Panc1 (cell line): ENCODE measurements at places on chromosomes 11 and 22.

GRCh38 chr11:96137373-96137772 is 205.6 kb downstream of the MAML2 start:
- no peak for DNase-seq
- H3K4me1 ChIP-seq = no peaks in the 10 kb centered on the region
- no peaks in the 10 kb centered on the region for H3K36me3 ChIP-seq
- no peak overlapping the region for H3K27ac ChIP-seq
- H3K4me3 ChIP-seq = no peak overlapping the region

DNA sequence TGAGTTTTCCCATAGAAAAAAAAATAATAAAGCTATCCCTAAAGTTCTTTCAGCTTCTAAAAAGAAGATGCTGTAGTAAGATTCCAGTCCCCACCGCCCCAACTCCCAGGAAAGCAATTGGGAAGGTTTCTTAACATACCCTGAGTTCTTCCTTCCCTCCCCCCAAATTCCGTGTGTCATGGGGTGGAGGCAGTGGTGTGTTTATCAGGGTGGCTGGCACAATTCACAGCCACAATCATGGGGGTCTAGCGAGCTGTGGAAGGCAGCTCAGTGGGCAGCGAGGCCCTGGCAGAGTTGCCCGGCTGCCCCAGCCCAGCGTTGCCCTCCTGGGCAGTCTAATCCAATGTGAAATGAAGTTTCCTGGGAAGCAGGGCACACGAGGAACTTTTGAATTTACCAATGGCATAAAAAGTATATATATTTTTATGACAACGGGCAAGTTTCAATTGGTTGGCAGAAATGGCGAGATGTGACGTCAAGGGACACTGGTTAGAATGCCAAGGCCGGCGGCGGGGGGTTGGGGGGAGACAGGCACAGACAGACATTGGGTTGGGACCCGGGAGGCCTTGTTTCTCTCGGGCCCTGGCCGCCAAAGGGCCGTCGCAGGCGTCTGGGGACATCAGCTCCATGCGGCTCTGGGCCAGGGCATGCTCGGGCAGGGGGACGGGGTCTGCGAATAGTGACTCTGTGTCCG is 80.7 kb upstream of the PPARA start:
- peaks cover 9% of the 10 kb centered on the region; the same call in 1 of the 2 replicates for H3K36me3 ChIP-seq
- peak overlapping the region; percentile 52 for H3K4me3 ChIP-seq
- peaks cover 10% of the 10 kb centered on the region for H3K4me1 ChIP-seq

DNA sequence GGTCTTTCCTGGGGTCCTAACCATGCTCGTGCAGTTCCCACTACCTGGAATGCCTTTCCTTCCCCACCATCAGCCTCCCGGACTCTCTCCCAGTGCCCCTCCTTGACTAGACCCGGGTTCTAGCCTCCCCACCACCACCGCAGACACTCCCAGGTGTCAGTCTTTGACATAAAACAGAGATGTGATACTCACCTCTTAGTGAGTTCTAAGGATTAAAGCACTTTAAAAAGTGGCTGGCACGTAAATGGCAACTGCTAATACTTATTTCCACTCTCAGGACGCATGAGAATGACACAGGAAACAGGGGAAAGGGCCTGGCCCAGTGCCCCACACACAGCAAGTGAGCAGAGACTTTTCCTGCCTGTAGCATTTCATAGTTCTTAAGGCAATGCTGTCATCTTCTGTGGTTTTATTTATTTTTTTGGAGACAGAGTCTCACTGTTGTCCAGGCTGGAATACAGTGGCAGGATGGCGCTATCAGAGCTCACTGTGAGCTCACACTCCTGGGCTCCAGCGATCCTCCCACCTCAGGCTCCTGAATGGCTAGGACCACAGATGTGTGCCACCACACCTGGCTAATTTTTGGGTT is 1.9 kb upstream of the SLC25A45 start:
- no peak overlapping the region for H3K4me3 ChIP-seq
- peaks cover 60% of the 10 kb centered on the region for H3K4me1 ChIP-seq
- no peaks in the 10 kb centered on the region for H3K27me3 ChIP-seq
- no peak for DNase-seq

- H3K36me3 ChIP-seq = no peaks in the 10 kb centered on the region
- DNase-seq = no peak
- no peaks in the 10 kb centered on the region for H3K4me1 ChIP-seq
- no peak overlapping the region for H3K27ac ChIP-seq
- no peak overlapping the region for H3K4me3 ChIP-seq
These were observed 15.9 kb downstream of the PICALM start for GRCh38 chr11:86052693-86053641.

GRCh38 chr11:1749395-1750351 is 722 bp downstream of the IFITM10 start:
- peaks cover 3% of the 10 kb centered on the region; the same call in 1 of the 2 replicates for H3K36me3 ChIP-seq
- peaks cover 41% of the 10 kb centered on the region for H3K4me1 ChIP-seq
- H3K27ac ChIP-seq = peak overlapping the region; percentile 83
- no peak for DNase-seq
- peak overlapping the region; percentile 51 for H3K4me3 ChIP-seq
